ENCODE measurements at places on chromosomes 13 and 19.

GRCh38 chr13:53142306-53142705 lies 113.7 kb downstream of the OLFM4 start:
- DNase-seq, result no peak

GRCh38 chr19:46173886-46174480 lies 25.9 kb downstream of the IGFL2 start:
- no peak for DNase-seq

GRCh38 chr13:109288151-109288709 lies 498.2 kb downstream of the IRS2 start:
- DNase-seq, result no peak

DNA sequence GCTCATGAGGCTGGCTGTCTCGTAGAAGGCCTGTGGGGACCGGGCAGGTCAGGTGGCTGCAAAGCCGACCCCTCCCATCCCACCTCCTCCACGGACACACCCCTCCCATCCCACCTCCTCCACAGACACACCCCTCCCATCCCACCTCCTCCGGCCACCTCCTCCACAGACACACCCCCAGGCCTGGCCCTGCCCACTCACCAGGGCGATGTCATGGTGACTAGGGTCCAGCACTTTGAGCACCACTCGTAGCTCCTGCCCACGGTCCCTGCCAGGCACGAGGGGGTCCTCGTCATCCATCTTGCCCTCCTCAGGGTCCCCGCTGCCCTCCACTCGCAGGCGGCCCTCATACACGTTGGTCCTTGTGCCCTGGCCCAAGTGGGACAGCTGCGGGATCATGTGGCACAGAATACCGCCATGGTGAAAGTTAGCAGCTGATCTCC lies 18.8 kb downstream of the TYK2 start:
- DNase-seq, result no peak

- DNase-seq, result no peak
These were observed 510.4 kb upstream of the ARGLU1 start for GRCh38 chr13:107078229-107078765.
